Stimulated activated CD4-positive, alpha-beta T cell treated with anti-CD3 and anti-CD28 coated beads, Interleukin-15, amount 100 ng/mL, for 1 hour (primary cell): ENCODE measurements at places on chromosomes 1 and 21.
A peak's percentile ranks its signal among the peaks of the same experiment; 100 is the strongest.

- DNase-seq, result no peak
These were observed 38.5 kb upstream of the SLC19A1 start for GRCh38 chr21:45580576-45581321.

GRCh38 chr1:79362470-79362869 is 355.9 kb upstream of the ADGRL4 start:
- no peak for DNase-seq

- no peak for DNase-seq
These were observed 749 bp downstream of the AKIRIN1 start for GRCh38 chr1:38991638-38992411.

- no peak for DNase-seq
These were observed 38.3 kb upstream of the CLCA4 start for GRCh38 chr1:86508583-86508969.

DNA sequence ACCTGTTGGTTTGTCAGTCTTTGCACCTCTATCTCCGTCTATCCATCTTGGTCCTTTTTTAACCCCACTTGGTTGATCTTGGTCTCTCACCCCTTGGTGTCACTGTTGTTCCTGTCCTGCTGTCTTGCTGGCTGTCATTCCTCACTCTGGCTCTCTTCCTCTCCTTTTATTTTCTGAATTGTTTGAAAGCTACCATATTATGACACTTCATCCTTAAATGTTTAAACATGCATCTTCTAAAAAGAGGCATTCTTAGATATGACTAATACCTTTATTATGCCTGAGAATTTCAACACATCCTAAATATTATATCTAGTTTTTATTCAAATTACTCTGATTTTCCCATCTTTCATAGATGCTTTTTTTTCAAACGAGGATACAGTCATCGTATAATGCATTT is 37.0 kb downstream of the BACH1 start:
- no peak for DNase-seq

DNA sequence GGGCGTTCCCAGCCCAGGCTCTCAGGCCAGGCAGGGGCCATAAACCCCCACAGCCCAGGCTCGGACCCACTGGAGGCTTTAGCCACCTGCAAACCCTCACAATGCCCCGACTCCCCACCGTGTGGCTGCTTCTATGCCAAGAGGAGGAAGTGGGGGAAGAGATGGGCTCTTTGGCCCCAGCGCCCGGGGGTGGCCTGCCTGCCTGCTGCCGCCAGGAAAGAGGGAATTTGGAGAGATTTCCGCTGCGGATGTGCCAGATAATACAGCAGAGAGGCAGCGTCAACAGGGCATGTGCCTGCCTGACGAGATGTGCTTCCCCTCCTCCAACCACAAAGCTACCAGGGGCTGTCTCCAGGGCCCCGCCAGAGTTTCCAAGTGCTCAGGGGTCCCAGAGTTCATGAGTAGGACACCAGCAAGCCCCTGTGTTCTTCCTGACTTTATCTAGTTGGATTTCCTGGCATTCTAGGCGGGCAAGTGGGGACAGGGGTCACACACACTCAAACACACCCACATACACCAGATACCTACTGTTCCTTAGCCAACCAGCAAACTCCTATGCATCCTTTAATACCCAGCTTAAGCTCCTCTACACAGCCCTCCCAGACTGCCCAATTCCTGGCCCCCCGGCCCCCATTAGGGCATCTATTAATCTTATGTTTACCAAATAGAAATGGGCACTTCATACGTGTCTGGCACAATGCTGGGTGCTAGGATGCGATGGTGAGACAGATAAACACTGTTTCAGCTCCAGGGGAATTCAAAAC is 14.1 kb downstream of the EPHA2 start:
- no peak for DNase-seq

GRCh38 chr1:114088392-114089299 is 65.0 kb downstream of the SYT6 start:
- DNase-seq, result no peak

DNA sequence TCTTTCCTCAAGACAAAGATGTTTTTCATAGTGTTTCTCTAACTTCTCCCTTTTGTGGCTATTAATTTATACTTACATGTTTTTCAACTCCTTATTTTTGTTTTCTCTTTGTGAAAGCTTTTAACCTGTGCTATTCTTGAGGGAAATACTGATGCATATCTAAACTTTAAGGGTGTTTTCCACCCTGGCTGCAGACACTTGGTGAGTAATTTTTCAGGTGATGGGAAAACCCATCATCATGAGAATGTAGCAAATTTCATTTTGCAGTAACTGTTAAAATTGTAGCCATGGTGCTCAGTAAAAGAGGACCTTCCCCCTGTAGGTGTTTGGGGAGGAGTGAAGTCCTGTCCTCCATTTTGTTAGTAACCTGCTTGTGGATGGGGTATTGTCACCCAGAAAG is 124.2 kb downstream of the LIPI start:
- DNase-seq, result no peak

DNA sequence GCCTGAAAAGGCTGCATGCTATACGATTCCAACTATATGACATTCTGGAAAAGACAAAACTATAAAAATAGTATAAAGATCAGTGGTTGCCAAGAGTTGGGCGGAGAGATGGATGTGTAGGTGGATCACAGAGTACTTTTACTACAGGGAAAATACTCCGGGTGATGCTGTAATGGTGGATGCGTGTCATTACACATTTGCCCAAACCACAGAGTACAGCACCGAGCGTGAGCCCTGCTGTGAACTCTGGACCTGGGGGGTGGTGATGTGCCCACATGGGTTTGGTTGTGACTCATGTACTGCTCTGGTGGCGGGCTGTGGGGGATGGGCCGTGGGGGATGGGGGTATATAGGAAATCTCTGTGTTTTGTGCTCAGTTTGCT is 162.7 kb upstream of the COL6A1 start:
- DNase-seq, result peak; percentile 9

GRCh38 chr1:192407206-192407605 is 90.4 kb downstream of the RGS21 start:
- no peak for DNase-seq

- no peak for DNase-seq
These were observed 975.0 kb upstream of the NCAM2 start for GRCh38 chr21:20023193-20023592.
